Esophagus squamous epithelium (tissue), 5 donors: ENCODE measurements at places on chromosomes 13 and 19.

GRCh38 chr19:49338691-49339300 is 3.6 kb downstream of the CD37 start:
- peaks cover 28% of the 10 kb centered on the region for H3K36me3 ChIP-seq
- peak overlapping the region; percentile 49 for H3K4me3 ChIP-seq
- peaks cover 54% of the 10 kb centered on the region for H3K4me1 ChIP-seq
- no peak for DNase-seq
- H3K27ac ChIP-seq = peak overlapping the region; percentile 92

- no peak for DNase-seq
- H3K4me3 ChIP-seq = no peak overlapping the region
- no peaks in the 10 kb centered on the region for H3K36me3 ChIP-seq
- peaks cover 60% of the 10 kb centered on the region for H3K4me1 ChIP-seq
- peaks cover 39% of the 10 kb centered on the region for H3K27me3 ChIP-seq
- H3K27ac ChIP-seq = no peak overlapping the region
Measured at GRCh38 chr19:1453525-1454364, 3.8 kb downstream of the APC2 start.

DNA sequence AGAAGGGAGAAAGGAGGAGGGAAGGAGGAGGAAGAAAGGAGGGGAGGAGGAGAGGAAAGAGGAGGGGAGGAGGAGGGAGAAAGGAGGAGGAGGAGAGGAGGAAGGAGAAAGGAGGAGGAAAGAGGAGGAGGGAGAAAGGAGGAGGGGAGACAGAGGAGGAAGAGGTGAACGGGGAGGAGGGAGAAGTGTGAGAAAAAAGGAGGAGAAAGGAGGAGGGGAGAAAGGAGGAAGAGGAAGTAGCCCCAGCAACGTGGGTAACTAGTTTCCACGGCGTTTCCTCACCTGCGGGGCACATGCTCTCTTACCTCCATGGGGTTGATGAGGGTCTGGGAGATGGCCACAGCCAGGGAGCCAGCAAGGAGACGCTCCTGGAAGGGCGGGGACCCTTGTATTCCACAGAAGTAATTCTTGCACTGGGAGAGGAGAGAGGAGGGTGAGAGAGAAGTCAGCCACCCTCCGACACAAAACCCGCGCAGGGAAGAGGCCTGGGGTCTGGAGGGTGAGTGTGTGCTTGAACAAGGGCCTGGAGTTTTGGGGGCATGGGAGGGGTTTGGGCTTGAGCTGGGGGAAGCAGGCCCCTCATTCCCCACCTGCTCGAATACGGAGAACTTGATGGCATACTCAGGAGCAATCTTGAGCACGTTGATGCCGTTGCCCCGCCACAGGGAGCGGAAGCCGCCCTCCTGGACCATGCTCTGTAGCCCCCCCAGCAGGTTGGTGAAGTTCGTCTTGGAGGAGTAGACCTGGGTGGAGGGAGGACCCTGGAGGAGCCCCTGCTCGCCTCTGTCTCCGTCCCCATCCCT is 3.9 kb downstream of the SLC25A41 start:
- peaks cover 8% of the 10 kb centered on the region for H3K4me1 ChIP-seq
- H3K27ac ChIP-seq = no peak overlapping the region
- H3K36me3 ChIP-seq = no peaks in the 10 kb centered on the region

DNA sequence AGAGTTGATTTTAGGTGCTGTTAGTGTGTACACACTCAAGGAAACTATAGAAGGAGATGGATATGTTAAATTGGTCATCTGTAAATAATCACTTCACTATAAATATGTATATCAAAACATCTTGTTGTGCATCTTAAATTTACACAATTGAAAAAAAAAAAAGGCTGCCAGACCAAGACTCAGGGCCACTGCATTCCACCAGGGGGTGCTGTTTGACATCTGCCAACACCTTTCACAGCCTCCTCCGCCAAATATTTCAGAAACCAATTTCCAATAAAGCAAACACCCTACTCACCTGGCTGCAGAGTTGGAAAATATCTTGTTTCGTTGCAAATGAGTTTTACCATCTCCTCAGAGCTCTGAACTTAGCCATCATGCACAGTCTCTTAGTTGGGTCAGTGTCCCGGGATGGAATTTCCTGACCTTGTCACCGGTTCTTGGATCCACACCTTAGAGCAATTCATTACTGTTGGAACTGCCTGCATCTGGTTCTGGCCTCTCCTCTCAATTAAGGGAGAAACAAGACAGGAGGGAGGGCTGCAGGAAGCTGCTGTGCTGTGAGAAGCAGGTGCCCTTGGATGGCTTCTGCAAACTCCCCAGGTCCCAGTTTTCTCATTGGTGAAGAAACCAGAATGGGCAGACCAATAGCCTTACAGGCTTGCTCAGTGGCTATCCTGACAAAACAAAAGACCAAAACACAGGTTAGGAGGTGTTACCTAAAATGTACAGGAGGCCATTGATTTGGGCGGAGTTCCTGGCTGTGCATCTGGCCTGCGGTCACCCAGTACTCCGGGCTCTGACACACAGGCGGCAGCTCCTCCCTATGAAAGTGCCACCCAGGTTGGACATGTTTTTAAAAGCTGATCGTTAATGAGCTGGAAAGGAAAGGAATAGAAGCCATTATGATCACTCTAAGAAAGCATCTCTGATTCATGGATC is 746.6 kb downstream of the UQCRFS1 start:
- no peaks in the 10 kb centered on the region for H3K27me3 ChIP-seq
- H3K27ac ChIP-seq = no peak overlapping the region
- no peaks in the 10 kb centered on the region for H3K36me3 ChIP-seq
- no peak overlapping the region for H3K4me3 ChIP-seq
- no peak for DNase-seq

DNA sequence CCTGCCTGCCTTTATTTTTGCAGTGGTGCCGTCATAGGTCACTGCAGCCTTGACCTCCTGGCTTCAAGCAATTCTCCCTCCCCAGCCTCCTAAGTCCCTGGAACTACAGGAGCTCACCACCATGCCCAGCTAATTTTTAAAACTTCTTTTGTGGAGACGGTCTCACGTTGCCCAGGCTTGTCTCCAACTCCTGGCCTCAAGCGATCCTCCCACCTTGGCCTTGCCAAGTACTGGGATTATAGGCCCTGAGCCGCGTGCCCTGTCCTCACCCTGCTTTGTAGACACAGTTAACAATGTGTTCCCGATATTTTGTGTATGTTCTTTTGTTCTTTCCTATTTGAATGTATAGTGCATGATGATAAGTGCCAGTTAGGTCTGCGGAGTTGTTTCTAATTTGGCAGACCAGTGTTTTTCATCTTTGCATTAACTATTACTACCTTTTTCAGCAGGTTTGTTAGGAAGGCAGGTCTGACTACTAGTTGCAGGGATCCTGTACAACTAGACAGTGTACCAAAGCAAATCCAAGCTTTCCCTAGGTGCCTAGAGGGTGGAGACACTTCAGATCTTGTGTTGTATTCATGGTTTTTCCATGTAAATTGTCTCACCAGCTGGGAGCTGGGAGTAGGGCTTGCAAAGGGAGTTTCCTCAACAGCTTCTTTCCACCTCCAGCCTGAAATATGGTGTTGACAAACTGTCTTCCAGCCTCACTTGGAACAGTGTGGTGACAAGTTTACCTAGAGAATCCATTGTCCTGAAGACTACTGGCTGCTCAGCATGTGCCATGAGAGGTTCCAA is 9.5 kb upstream of the WTIP start:
- DNase-seq = no peak
- peak overlapping the region; percentile 23 for H3K27ac ChIP-seq
- peaks cover 27% of the 10 kb centered on the region for H3K36me3 ChIP-seq
- peaks cover 33% of the 10 kb centered on the region for H3K4me1 ChIP-seq

DNA sequence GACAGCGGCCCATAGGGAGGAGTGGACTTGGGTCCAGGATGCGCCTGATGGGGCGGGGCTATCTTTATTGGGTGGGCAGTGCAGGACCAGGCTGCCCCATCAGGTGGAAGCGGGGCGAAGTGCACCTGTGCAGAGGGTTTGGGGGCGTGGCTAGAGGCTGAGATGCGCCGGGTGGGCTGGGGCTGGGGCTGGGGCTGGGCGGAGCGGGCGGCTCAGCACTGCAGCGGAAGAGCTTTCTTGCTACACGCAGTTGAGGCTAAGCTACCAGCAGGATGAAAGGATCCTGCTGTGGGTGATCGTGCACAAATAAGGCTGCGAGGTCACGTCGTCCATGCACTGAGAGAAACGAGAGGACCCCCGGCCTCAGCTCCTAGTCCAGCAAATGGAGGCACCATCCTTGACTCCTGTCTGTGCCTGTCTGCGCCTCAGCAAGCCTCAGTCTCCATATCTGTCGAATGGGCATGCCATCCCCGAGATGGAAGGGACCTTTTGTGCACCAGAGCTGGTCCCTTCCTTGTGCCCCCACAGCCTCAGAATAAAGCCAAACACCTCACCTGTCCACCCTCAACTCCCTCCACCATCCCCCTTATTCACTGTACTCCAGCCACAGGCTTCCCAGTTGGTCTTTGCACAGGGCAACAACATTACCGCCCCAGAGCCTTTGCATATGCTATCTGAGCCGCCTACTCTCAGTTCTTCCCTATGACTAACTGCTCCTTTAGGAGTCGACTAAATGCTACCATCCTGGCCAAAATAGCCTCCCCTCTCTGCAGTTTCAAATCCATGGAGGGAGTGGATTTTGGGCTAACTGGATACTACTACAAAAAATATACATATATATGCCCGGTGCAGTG is 21.0 kb upstream of the HOMER3 start:
- no peaks in the 10 kb centered on the region for H3K27me3 ChIP-seq
- H3K36me3 ChIP-seq = no peaks in the 10 kb centered on the region
- DNase-seq = no peak
- H3K4me3 ChIP-seq = no peak overlapping the region
- H3K27ac ChIP-seq = no peak overlapping the region
- H3K4me1 ChIP-seq = peaks cover 14% of the 10 kb centered on the region

DNA sequence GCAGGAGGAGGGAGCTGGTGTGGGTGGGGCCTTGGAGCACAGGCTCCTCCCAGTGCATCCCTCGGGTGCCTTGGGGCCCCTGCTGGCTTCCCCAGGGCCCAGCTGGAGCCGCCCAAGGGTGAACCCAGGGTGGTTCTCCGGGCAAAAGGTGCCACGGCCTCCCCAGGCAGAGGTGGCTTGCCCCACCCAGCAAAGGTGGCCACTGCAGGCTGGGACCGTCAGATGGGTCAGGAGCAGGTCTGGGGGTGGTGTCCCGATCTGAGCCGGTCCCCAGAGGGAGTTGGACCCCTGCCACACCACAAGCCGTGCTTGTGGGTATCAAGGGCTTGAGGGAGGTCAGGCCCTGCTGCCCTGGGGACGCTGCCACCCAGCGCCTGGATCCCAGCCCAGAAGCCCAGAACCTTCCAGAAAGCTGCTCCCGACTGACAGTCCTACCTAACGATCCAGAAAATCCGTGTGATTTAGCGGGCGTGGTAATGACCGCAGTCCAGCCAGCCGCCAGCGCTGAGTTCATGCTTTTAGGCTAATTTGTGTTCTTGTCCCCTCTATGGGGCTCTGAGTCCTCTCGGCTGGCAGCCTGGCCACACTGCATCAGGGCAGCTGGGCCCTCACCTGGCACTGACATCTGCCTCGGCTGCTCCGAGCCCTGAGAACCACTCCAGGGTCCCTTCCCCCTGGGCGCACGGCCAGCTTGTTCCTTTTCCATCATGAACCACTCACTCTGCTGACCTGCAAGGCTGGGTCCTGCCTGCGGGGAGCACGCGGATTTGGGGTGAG is 5.0 kb upstream of the GRIN3B start:
- H3K27ac ChIP-seq = no peak overlapping the region
- H3K36me3 ChIP-seq = peaks cover under 1% of the 10 kb centered on the region
- H3K27me3 ChIP-seq = peaks cover 21% of the 10 kb centered on the region
- no peak for DNase-seq

DNA sequence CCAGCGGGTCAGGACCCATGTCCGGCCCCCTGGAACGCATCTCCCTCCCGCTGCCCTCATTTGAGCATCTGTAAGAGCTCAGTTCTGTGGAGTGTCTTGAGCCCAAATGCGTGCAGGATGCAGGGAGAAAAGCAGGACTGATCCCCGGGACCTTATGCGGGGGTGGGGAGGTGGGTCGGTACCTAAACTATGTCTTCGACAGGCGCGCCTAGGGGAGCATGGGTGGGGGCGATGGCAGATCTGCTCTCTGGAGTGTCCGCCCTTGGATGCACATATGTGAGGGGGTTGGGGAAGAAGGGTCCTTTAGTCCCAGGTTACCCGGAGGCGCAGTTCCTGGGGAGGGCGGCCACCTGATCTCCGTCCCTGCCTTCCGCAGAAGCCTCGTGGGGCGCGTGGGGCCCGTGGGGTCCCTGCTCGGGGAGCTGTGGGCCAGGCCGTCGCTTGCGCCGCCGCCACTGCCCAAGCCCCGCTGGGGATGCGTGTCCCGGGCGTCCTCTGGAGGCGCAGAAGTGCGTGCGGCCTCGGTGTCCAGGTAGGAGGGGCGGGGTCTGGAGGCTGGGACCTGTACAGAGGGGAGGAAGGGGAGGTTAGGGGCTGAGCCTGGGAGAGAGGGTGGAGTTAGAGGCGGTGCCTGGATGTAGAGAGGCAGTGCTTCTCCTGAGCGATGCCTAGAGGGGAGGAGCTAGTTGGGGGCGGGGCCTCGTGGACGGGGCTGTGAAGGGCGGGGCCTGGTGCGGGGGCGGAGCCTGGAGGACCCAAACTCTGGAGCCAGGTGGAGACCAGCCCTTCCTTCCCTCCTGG is 2.9 kb downstream of the CILP2 start:
- no peak overlapping the region for H3K27ac ChIP-seq
- peaks cover 32% of the 10 kb centered on the region for H3K27me3 ChIP-seq
- no peaks in the 10 kb centered on the region for H3K36me3 ChIP-seq
- peaks cover 34% of the 10 kb centered on the region for H3K4me1 ChIP-seq
- H3K4me3 ChIP-seq = peak overlapping the region; percentile 4

DNA sequence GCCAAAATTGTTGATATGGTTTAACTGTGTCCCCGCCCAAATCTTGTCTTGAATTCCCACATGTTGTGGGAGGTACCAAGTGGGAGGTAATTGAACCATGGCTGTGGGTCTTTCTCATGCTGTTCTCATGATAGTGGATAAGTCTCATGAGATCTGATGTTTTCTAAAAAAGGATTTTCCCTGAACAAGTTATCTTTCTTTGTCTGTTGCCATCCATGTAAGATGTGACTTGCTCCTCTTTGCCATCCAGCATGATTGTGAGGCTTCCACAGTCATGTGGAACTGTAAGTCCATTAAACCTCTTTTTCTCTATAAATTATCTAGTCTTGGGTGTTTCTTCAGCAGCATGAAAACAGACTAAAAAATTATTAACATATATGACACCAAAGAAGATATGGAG is 986.7 kb upstream of the MIR17HG start:
- H3K4me3 ChIP-seq = no peak overlapping the region
- no peaks in the 10 kb centered on the region for H3K27me3 ChIP-seq
- no peak overlapping the region for H3K27ac ChIP-seq
- DNase-seq = no peak

GRCh38 chr13:51767100-51767499 is 36.9 kb downstream of the DHRS12 start:
- H3K27me3 ChIP-seq = no peaks in the 10 kb centered on the region
- H3K4me1 ChIP-seq = peaks cover 45% of the 10 kb centered on the region
- no peak for DNase-seq
- H3K4me3 ChIP-seq = no peak overlapping the region
- H3K27ac ChIP-seq = no peak overlapping the region

- no peak for DNase-seq
- H3K27me3 ChIP-seq = peaks cover 17% of the 10 kb centered on the region
- H3K4me1 ChIP-seq = no peaks in the 10 kb centered on the region
Measured at GRCh38 chr19:50255115-50255514, 51.7 kb downstream of the MYH14 start.
